Stimulated activated CD4-positive, alpha-beta T cell treated with anti-CD3 and anti-CD28 coated beads, Interleukin-12 subunit alpha, Interleukin-12 subunit beta, amount 100 ng/mL, for 48 hours (primary cell): ENCODE measurements at places on chromosomes 2 and 18.

GRCh38 chr2:220628252-220628651 is 943.9 kb downstream of the EPHA4 start:
- DNase-seq: no peak

- DNase-seq: no peak
These were observed 165.5 kb downstream of the TMEM247 start for GRCh38 chr2:46644690-46645385.

GRCh38 chr18:3867864-3868311 is 417.9 kb downstream of the TGIF1 start:
- DNase-seq: no peak

GRCh38 chr2:168189835-168190569 is 57.4 kb downstream of the STK39 start:
- no peak for DNase-seq

DNA sequence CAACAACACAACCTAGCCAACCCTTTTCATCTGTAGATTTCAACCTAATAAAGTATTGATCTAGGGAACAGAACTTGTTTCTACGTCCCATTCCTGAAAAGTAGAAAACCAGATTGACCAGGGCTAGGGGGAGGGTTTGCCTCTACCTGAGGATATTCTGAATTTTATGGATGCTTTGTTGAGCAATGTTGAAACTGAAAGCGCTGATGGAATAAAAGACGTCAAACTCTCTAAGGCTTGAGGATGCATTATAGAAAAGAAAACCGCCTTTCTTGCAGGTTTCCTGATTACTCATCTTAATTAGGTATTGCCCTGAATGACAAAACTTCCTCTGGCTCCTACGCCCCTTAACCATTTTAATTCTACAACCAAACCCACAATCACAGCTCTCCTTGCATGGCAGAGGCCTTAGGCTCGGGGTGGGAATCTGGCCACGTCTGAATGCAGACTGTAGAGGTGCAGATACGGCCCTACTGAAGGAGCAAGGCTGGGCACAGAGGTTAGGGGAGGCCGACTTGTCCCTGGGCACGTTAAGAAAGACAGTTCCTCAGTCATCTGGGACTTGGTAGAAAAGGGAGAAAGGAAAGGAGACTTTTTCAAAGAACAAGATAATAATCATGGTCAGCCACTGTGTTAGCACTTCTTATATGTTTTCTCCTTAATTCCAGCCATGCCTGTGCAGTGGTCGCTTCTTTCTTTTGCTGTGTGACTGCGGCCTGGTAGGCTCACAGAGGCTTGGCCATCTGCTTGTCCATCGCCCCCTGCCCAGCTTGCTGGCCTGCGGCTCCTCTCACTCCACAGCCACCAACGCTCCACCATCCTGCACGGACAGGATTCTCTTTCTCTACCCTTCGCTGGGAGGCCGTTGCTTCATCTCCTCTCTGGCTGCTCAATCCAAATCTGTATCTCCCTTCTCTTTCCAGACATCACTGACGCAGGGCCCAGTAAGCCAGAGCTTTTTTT is 209.5 kb downstream of the VAPA start:
- peak; percentile 14 for DNase-seq

DNA sequence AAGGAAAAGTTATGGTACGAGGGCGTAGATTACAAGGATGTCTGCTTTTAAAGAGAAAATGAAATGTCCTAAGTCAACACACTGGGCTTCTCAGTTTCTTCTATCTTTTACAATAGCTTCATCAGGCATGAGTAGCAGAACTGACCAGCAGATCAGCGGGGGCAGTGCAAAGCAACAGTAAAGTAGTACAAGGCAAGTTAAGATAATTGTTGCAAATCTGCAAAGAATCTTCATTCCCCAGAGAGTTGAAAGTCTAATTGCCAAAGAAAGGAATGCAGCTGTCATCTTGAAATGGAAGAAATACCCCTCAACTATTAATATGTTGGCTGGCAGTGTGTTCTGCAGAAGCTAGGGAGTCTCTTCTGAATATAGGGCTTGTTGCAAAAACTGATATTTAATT is 60.2 kb upstream of the SLC39A10 start:
- no peak for DNase-seq

GRCh38 chr2:21291426-21291825 is 167.7 kb downstream of the TDRD15 start:
- no peak for DNase-seq

- no peak for DNase-seq
These were observed 45.0 kb upstream of the ALPP start for GRCh38 chr2:232333361-232334135.

- DNase-seq: no peak
These were observed 226.6 kb downstream of the ANKRD30B start for GRCh38 chr18:14974576-14974975.

DNA sequence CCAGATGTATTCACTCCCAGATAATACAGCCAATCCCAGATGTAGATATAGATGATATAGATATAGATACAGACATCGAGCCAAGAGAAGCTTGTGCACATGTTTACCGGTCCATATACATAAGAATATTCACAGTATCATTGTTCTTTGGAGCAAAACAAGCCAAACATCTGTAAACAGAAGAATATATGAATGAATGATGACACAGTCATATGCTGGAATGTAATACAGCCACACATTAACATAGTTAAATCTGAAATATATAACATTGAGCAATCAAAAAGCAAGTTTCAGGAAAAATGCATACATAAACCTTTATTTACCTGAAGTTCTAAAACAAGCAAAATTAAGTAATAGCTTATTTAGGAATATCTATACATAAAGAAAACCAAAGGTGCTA is 182.5 kb downstream of the TXNL1 start:
- no peak for DNase-seq

- no peak for DNase-seq
These were observed 58.6 kb downstream of the FANCL start for GRCh38 chr2:58182527-58182926.

- DNase-seq: no peak
These were observed 44.5 kb downstream of the DNER start for GRCh38 chr2:229669841-229670240.

DNA sequence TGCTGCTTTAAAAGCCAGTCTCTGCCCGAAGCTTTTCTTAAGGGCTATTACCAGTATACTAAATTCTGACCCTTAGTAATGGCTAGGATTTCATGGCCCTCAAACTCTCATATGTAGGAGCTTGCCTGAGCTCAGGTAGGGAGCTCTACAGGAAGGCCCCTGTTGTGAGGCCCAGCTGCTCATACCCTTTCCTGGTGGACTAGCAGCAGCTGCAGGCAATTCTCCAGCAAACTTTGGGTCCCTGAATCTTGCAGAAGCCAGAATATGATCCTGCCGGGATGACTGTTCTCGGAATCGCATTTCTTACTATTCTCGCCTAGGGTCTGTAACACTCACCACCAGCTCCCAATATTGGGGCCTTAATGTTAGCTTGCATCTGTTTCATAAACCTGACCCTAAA is 106.4 kb upstream of the SERTAD2 start:
- DNase-seq: no peak

- DNase-seq: no peak
These were observed 27.1 kb downstream of the PSD4 start for GRCh38 chr2:113200736-113201490.

DNA sequence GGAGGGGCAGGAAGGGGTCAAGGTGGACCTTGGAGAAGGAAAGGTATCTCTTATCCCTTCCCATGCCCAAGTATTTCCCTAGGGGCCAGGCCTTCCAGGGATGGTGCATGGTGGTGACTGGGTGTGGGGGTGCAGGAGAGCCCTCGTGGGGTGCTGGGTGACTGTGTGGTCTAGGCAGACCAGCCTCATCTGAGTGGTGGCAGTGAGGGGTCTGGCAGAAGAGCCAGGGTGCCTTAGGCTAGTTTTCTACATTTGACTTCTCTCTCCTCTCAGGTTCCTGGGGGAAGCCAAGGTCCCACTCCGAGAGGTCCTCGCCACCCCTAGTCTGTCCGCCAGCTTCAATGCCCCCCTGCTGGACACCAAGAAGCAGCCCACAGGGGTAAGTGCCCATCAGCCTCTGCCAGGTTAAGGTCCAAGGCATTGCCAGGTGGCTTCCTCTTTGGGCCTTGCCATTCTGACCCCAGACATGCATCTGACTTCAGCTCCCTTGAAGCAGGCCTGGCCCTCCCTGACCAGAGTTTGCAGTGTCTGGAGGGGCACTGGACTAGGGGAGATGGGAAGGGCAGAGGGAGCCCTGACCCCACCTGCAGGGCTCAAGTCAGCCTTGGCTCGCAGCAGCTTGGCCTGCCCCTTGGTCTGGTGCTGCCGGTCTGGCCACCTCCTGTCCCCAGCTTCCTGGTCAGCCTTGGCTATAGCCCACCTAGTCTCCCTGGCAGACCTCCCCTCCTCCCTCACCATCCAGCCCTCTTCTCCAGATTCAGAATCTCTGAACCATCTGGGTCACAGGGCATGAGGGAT is 49.8 kb downstream of the DYSF start:
- no peak for DNase-seq

- no peak for DNase-seq
These were observed 158.9 kb upstream of the FN1 start for GRCh38 chr2:215594766-215595165.

DNA sequence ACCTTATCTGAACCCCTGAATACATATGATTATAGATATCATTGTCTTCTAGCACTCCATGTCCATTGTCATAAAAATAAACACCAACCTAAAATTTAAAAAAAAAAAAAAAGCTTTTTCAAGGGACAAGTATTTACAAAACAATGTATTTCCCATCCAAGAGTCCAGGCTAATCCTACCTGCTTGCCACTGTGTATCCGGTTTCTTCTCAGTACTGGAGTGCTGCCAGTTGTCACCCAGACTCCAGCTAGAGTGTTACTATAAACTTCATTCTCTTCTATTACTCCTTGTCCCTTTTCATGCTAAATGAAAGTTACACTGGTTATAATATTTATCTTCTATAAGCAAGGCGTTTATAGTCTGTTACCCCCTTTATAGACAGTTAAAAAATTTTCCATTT is 35.8 kb downstream of the MSH6 start:
- DNase-seq: no peak

GRCh38 chr2:143476336-143477087 is 347.3 kb downstream of the ARHGAP15 start:
- no peak for DNase-seq

DNA sequence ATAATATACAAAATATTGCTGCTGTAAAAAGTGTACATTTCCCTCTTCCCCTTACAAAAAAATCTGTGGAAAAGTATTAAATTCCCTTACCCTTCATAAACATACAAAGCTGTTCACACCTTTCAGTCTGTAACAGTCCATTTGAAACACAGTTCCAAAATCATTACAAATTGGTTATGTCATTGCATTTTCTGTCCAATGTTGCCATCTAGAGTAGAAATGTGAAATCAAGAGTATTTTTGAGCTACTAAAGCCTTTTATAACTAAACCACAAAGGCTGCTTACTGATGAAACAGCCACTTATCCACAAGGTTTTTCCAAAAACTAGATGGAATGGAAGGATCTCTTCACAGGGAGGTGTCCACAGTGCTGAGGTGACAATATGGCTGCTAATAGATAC is 72.5 kb downstream of the SS18 start:
- DNase-seq: no peak

DNA sequence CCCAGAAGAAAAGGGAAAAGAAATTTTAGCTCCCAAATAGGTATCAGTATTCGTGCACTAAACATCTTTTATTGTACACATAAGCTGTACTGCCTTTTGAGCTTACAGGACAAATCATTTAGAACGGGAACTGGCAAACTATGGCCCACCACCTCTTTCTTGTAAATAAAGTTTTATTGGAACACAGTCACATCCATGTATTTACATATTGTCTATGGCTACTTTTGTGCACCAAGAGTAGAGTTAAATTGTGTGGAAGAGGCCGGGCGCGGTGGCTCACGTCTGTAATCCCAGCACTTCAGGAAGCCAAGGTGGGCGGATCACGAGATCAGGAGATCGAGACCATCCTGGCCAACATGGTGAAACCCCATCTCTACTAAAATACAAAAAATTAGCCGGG is 5.7 kb downstream of the TM4SF20 start:
- no peak for DNase-seq

DNA sequence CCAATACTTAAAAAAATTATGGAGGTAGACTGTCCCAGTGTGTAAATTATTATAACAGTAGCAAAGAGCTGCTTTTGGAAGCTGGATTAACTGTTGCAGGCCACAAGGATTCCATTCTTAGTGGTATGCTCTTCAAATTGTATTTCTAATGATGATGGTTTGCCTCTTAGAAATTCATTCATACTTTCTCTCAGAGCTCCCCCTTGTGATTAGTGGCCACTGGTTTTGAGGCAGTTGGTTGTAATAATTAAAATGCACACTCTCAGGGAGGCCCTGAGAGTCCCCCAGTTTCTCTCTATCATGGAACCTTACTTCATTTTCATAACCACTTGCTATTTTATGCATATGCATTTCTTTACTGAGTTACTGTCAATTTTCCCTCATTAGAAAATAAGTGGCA is 122.5 kb downstream of the PLA2R1 start:
- no peak for DNase-seq

- DNase-seq: no peak
These were observed at the start of gene DLGAP1 for GRCh38 chr18:4455113-4455811. DLGAP1 (minus strand) TSS chr18:4455307.

DNA sequence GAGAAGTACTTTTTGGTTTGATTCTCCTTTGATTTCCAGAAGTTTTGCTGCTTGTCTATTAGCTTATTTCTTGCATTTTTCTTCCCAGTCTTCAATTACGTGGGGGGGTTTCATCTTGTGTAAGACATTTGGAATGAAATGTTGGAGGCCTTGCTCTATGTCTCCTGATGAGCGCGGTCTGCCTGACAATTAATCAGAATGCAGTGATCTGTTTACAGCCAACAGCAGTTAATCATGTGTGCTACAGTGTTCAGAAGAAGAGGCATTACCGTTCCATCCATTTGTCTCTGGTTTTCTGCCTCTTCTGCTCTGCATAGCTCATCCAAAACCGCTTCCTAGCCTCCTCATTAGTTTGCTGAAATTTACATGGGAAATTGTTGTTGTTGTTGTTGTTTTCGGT is 134.4 kb upstream of the ST6GAL2 start:
- DNase-seq: no peak

- DNase-seq: no peak
These were observed 56.7 kb downstream of the COL4A3 start for GRCh38 chr2:227221120-227221519.

DNA sequence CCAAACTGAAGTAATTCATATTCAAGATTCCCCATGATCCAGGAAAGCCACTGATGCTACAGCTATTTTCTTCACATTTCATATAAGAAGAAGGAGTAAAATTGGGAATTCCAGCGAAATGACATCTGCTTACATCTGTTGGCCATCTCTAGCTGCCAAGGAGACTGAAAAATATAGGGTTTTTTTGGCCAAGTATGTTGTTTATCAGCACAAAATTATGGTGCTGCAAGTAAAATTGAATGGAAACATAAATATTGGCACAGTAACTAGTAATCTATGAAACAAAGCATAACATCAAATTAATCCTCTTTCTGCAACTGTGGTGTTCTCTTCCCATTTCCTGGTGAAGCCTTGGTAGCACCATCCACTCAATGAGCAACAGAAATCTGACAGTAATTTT is 649.5 kb upstream of the ZNF804A start:
- no peak for DNase-seq

- DNase-seq: no peak
These were observed 750.0 kb upstream of the ID2 start for GRCh38 chr2:7931808-7932207.

GRCh38 chr2:52269696-52270485 is 1238.0 kb upstream of the NRXN1 start:
- DNase-seq: no peak
